Choroid plexus epithelial cell (primary cell): ENCODE measurements at places on chromosomes 6 and 20.

- no peak for DNase-seq
Observed at GRCh38 chr6:63714091-63714490, 78.5 kb downstream of the PHF3 start.

- no peak for DNase-seq
Observed at GRCh38 chr6:14642136-14642505, 524.5 kb downstream of the CD83 start.

DNA sequence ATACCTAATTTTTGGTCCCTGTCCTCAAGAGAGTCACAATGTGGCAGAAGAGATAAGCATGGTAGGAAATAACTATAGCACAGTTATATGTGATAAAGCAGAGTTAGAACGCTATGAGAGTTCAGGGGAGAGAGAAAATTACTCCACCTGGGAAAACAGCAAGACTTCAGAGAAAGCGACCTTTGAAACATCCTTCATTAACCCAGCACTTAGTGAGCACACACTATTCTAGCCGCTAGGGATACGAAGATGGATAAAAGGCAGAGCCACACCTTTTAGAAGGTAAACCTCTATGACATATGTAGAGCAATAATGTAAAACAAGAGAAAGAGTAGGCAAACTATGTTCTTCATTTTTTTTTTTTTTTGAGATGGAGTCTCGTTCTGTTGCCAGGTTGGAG is 264.3 kb downstream of the PTPRK start:
- no peak for DNase-seq

GRCh38 chr20:19867074-19867473 is 109.0 kb downstream of the RIN2 start:
- DNase-seq: peak; percentile 85

DNA sequence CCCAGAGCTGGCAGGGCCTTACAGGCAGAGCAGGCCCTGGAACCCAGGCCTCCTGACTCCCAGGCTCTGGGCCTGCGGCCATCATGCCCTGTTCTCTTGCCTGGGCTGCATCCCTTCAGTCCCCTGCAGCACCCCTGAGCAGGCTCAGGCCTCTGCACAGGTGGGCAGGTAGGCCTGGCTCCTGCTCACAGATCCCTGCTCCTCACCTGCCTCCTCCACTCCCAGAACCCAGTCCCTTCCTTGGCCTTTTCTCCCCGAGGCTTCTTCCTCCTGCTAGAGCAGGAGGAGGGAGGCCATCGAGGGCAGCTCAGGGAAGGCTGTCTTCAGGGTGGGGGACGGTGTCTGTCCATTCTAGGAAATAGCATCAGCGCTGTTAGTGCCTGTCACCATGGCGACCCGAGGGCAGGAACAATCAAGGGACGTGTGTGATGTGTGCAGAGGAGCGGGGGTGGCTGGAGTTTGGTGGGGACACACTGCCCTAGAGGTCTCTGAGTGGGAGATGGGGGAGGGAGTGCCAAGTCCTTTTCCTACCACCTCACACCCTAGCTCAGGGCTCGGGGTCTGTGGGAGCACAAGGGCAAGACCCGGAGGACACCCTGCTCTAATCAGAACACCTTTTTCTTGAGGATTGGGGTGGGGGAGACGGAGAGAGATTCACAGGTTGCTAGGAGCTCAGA is 26.6 kb downstream of the GLP1R start:
- DNase-seq: no peak

- peak; percentile 99 for DNase-seq
Observed at GRCh38 chr6:150857062-150857944, 8.2 kb upstream of the MTHFD1L start.

GRCh38 chr6:158168040-158168289 is at the start of gene SERAC1:
Gene SERAC1 (minus strand): TSS chr6:158168262. CDS start chr6:158158363, 9,899 bp downstream.
- no peak for DNase-seq

DNA sequence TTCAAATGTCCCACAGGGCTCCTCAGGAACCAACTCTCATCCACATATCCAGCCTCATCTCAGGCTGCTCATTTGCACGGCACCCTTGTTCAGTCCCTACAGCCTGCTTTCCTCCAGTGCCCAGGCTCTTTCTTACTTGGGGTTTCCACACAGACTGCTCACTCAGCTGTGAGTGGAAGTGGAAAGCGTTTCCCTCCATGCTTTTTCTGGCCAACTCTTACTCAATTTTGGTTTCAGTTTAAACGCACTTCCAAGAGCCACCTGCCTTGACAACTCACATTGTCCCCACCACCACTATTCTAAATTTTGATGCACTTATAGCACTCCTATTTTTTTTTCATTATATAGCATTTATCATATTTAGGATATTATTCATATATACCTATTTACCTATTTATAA is 367.1 kb downstream of the PKHD1 start:
- DNase-seq: no peak

- DNase-seq: no peak
Observed at GRCh38 chr20:48461091-48461734, 366.6 kb downstream of the PREX1 start.

DNA sequence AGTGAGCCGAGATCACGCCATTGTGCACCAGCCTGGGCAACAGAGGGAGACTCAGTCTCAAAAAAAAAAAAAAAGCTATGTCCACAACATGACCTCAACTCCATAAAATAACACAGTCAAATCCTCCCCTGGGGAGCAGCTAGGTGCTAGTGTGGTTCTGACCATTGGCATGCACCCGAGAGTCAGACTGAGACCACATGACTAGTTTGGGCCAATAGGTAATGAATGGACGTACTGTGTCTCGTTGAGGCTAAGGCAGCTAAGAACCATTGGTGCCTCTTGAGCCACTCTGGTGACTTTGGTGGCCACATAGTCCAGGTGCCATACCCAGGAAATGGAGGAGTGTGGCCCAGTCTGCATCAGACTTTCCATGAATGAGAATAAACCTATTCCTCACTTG is 40.3 kb downstream of the ATP9A start:
- DNase-seq: no peak

- DNase-seq: peak; percentile 74
Observed at GRCh38 chr6:163404825-163405265, 9.7 kb upstream of the QKI start.

GRCh38 chr6:130965656-130966055 is 97.4 kb downstream of the EPB41L2 start:
- peak; percentile 47 for DNase-seq

GRCh38 chr6:74069089-74069581 is 373.1 kb downstream of the CD109 start:
- DNase-seq: peak; percentile 71

DNA sequence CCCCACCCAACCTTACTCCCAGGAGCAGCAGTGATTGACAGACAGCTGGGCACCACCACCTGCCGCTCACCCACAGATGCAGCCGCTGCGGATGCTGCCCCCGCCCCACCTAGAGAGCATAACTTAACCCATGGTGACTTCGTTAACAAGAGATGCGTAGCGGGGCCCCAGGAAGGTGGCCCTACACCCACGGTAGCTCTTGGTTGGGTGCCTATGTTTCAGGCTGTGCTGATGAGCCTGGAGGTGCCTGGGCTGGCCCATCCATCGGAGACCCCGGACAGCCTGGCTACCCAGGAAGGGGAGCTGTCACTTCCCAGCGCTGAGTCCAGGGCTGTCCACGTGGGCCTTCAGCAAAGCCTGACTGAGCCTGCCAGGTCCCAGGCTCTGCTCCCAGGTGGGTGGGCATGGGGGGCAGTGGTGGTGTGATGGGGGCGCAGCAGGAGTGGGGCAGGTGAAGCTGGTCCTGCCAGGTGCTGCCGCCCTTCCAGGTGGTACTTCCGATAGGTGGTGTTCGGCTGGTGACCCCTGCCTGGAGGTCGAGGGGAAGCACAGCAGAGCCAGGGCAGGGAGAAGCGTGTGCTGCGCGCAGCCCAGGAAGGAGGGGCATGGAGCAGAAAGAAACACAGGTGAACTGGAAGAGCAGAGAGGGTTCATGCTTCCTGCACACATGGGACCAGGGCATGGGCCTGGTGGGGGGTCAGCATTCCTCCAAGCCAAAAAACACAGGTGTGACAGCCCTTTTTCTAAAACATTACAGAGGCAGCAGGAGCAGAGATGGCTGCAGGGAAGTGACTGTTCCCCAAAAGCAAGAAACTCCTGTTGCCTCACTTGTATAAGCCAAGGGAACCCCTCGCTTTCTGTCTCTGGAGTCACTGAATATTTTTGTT is 56.9 kb downstream of the SYNJ2 start:
- no peak for DNase-seq

DNA sequence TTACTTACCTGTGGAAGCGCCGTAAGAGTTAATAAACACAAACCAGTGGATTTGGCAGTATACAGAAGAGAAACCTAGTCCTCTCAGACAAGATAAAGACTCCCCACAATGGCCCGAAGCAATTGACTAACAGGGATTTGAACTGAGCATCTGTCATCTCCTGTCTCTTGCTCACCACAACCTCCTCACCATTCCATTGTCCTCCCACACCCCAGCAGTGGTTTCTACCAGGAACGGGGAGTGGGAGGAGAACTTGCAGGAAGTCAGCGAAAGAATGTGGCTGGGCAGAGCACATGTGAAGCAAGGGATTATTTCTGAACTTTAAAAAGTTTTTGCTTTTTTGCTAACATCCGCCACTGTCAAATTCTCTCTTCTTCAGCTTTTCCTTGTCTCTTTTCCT is 24.6 kb upstream of the TAAR1 start:
- peak; percentile 62 for DNase-seq
